ENCODE measurements at places on chromosomes 2 and 18. TPM values are rescaled to one million over a fixed set of nuclear protein-coding genes. Genes with fewer than 3 reads are reported as not detected.

The MROH2A gene
- 0.10 TPM for polyA plus RNA-seq

The TTLL4 gene
- 34.2 TPM for polyA plus RNA-seq

The LYG2 gene
- polyA plus RNA-seq: 0.48 TPM

The CPLX4 gene
- polyA plus RNA-seq: not detected

The LINC00305 gene
- polyA plus RNA-seq: not detected

The C2orf80 gene
- polyA plus RNA-seq: not detected

The EFEMP1 gene
- 232 TPM for polyA plus RNA-seq

The EML6 gene
- 0.37 TPM for polyA plus RNA-seq

The KCNG3 gene
- polyA plus RNA-seq: not detected

The UBE2E3 gene
- 97.5 TPM for polyA plus RNA-seq

DNA sequence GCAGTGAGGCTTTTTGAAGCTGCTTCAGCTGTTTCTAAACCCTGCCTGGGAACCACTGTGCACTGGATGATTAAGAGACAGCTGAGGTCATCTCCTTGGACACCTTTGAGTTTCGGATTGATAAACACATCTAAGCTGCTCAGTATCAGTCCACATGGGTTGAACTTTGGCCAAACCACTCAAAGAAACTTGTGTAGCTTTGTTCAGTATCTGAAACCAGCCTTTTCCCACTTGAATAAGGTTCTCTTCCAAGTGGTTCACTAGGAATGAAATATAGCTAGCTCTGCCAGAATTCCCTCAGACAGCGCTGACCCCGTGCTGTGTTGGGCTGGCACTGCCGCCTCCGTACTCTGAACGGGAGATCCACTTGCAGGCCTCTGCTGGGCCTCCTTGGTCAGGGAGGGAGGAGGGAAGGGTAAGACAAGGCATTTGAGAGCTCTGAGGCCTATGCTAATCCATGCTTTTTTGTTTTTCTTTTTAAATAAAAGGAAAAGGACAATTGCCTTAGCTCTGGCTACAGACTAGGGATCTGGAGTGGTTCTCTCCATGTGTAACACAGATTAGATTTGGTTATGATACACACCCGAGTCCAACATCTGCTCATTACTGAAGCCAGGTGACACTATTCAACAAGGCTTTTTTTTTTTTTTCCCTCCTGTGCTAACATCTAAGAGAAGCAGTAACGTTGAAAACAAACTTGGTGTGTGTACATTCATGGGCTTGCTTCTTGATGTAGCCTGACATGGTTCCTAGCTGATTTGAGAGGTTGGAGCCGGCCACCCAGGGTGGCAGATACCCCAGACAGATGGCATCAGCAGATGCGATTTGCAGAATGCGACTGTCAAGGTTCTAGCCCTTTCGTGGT lies 67.7 kb downstream of the NCK2 start:
- DNase-seq: peak; percentile 96

DNA sequence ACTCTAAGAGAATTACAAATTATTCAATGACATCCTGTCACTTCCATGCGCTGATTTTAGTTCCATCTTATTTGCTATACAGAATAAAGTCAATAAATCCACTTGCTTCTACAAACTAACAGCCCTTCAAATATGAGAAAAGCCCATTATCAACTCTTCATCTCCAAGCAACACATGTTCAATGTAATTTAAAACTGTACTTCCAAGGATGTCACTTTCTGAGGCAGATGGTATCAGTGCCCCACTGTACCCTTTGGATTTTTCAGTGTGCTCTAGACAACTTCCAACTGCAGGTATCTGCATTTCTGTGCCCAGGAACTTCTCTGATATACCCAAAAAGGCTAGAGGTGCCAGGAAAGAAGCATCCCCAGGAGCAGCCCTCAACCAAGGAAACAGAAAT lies 87.6 kb downstream of the SMAD2 start:
- no peak for DNase-seq

DNA sequence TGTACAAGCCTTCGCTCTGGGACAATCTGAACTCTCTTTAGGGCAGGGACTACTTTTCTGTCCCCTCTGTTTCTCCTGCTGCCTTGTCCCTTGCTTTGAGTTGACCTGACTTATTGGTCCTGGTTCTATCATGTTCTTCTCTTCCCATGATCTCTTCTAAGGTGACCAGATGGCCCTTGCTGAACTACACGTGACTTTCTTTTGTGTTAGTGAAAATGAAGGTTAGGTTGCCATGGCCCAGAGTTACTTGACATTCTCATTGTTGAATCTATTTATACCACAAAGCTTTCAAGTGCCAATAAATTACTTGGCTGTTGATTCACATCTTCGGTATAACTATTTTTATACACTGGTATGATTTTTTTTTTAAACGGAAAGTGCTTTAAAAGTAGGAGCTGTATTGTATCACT lies 24.4 kb downstream of the MRPL33 start:
- no peak for DNase-seq

DNA sequence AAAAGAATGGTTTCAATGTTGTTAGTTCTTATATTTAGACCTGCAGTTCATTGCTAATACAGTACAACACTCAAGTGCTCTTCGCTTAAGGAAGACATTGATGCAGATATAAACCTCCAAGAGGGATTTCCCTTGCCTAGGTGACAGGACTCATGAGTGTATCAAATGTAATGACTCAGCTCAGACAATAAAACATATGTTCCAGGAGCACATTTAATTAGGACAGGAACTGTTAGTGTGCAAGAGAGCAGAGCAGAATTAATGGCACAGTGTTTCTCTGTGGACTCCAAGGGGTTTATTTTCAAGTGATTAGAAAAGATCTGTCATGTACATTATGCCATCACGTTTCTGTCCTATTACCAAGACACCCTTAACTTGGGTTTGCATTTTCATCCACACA lies 375.0 kb downstream of the LRRTM4 start:
- DNase-seq: no peak

GRCh38 chr2:129224486-129224885 lies 755.0 kb upstream of the RAB6C start:
- no peak for DNase-seq

- no peak for DNase-seq
Observed at GRCh38 chr2:226837787-226838603, 2.1 kb downstream of the RHBDD1 start.

- no peak for DNase-seq
Observed at GRCh38 chr2:45287045-45287444, 277.8 kb upstream of the SIX2 start.

DNA sequence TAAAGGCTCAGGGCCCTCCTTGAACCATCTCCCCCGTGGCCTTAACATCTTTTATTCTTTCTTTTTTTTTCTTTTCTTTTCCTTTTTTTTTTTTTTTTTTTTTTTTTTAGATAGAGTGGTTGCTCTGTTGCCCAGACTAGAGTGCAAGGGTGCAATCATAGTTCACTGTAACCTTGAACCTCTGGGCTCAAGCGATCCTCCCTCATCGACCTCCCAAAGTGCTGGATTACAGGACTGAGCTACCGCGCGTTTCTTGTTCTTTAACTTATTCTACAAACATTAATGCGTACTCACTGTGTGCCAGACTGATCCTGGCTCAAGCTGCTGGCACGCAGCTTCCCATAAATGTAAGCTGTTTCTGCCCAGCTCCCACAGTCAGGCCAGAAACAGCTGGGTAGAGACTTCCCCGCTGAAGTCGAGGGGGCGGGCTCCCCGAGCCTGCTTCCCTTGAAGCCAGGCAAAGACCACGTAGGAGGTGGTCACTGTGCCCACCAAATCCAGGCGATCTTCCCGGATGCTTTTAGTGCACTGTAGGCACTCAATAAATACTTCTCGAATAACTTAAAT lies 29.2 kb upstream of the ATP6V1B1 start:
- DNase-seq: no peak

- DNase-seq: no peak
Observed at GRCh38 chr2:153145470-153145978, 333.0 kb downstream of the RPRM start.

- no peak for DNase-seq
Observed at GRCh38 chr2:241858206-241859016, at the start of gene PDCD1. PDCD1 (minus strand) TSS chr2:241858894; CDS start chr2:241858838, 56 bp downstream.

DNA sequence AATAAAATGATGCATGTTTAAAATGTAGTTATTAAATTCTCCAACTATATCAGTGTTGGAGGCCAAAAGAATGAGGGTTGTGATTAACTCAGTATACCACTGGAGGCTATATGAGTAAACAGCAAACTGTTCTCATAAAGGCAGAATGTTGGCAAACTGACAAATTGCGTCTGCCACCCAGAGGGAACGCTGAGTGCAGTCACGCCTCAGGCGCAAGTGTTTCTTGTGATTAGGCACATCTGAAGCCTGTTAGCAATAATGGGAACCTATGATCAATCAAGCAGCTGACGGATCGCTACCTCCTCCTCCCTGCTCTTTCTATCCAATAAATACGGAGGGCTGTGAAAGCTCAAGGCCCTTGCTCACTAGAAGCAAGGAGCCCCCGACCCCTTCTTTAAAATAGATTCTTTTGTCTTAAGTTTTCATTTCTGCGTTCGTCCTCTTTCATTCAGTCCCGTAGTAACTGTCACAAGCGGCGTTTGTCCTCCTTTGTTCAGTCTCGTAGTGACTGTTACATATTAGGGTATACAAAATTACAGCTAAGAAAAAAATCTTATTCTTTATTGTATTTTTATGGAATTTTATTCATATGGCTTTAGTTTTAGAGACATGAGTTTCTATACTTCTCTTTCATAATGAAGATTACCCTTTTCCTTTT lies 16.3 kb upstream of the RMND5A start:
- DNase-seq: peak; percentile 86

DNA sequence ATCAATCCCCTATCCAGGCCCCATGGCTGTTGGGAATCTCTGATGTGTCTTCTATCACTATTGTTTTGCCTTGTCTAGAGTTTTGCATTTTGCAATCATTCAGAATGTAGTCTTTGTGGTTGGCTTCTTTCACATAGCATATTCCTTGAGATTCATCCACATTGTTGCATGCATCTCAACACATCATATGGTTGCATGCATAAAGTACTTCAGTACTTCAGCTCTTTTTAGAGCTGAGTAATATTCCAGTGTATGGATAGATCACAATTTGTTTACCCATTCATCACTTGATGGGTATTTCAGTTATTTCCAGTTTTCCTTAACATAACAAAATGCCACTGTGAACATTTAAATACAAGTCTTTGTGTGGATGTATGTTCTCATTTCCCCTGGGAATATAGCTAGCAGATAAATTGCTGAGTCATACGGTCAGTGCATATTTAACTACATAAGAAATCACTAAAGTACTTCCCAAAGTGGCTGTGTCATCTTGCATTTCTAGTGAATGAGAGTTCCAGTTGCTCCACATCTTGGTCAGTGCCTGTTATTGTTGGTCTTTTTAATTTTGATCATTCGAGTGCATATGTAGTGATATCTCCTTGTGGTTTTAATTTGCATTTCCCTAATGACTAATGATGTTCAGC lies 138.8 kb downstream of the BCL11A start:
- peak; percentile 87 for DNase-seq
